Naive thymus-derived CD8-positive, alpha-beta T cell (primary cell): ENCODE measurements at places on chromosomes 1 and 21. TPM values are rescaled to one million over a fixed set of nuclear protein-coding genes. Genes with fewer than 3 reads are reported as not detected.

Gene NCMAP
- not detected for polyA plus RNA-seq

Gene THEM5
- polyA plus RNA-seq, result not detected

Gene KRTAP13-2
- not detected for polyA plus RNA-seq

Gene C2CD4D
- polyA plus RNA-seq, result 0.26 TPM

Gene PRKCZ
- polyA plus RNA-seq, result 11.3 TPM

Gene HCRTR1
- polyA plus RNA-seq, result not detected

Gene GPR153
- 0.56 TPM for polyA plus RNA-seq

Gene TCHHL1
- polyA plus RNA-seq, result not detected

Gene GFI1
- polyA plus RNA-seq, result 5.6 TPM

Gene TRMT13
- polyA plus RNA-seq, result 8.7 TPM

Gene RCSD1
- 124 TPM for polyA plus RNA-seq

Gene SLC45A3
- polyA plus RNA-seq, result not detected
